ENCODE measurements at places on chromosomes 12 and 14. TPM values are rescaled to one million over a fixed set of nuclear protein-coding genes. Genes with fewer than 3 reads are reported as not detected.

The NINJ2 gene
- polyA plus RNA-seq, result 0.30 TPM

- peak; percentile 93 for DNase-seq
Measured at GRCh38 chr14:31937730-31938346, 139.3 kb upstream of the ARHGAP5 start.

DNA sequence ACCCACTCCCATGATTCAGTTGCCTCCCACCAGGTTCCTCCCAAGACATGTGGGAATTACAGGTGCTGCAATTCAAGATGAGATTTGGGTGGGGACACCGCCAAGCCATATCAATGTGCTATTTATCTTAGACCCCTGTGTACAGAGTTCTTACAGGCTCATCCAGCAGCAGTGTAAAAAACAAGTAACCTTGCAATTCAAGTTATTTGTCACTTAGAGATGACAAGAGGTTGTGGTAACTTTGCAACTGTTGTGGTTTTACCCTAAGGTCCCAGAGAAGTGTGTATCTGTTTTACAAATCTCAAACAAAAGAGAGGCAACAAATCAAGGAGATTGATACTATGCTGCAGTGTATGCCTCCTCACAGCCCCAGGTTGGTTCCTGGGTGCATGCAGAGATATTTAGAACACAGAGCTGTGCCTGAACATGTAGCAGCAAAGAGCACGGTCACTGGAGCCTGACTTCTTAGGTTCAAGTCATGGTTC, 11.5 kb upstream of the HELB start:
- peak; percentile 7 for DNase-seq

- DNase-seq, result no peak
Measured at GRCh38 chr14:64293976-64294671, at the start of gene ESR2. Gene ESR2, minus strand, starts transcription at chr14:64294371. Its CDS starts 11,386 bp downstream, at chr14:64282985.

GRCh38 chr12:24596768-24597388, 352.0 kb downstream of the BCAT1 start:
- peak; percentile 32 for DNase-seq

DNA sequence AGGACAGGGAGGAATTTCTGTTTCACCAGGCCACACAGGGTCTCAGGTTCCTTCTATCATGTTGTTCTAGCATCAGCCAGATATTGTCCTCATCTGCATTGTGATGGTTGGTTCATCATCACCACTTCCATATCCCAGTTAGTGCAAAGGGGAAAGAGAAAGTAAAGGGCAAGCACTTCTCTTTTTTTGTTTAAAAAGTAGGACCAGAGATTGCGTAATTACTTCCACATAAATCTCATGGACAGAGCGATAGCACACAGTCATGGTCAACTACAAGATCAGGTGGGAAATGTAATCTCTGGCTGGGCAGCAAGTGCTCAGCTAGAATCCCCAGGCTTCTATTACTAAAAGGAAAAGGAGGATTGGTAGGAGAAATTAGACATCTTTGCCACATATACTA, 155.1 kb downstream of the KIF21A start:
- no peak for DNase-seq

- peak; percentile 87 for DNase-seq
Measured at GRCh38 chr12:131783915-131784541, 44.2 kb upstream of the MMP17 start.

DNA sequence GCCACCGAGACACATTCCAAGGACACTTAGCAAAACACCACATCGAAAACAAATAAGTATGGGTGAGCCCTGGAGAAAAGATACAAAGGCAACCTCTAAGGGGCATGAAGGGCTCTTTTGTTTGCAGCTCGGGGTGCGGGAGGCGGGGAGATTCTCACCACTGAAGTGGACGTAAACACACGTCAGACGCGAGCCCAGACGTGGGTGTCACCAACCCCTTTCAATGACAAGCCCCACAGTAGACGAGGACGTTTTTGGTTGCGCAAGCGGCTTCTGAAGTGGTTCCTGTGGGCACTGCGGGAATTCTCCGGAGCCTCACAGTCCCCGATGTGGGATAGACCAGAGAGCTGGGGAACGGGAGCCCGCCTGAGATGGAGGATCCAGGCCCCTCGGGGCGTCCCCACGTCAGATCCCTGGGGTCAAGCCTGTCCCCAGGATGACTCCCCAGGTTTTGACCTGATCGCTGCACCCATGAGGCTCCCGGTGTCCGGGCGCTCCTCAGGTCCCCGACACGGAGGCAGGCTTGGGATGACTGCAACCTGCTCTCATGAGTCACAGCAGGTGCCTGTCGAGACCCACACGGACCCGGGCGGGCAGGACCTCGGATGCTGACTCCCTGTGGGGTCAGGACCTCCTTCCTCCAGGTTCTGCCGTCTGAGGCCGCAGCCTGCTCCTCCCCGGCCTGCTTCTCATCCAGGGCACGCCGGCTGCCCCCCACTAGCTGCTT, 20.3 kb upstream of the ADGRD1 start:
- no peak for DNase-seq

The TAS2R20 gene
- 0.08 TPM for polyA plus RNA-seq

GRCh38 chr12:62361048-62361447, 100.8 kb downstream of the USP15 start:
- no peak for DNase-seq

The ANKS1B gene
- polyA plus RNA-seq, result not detected

DNA sequence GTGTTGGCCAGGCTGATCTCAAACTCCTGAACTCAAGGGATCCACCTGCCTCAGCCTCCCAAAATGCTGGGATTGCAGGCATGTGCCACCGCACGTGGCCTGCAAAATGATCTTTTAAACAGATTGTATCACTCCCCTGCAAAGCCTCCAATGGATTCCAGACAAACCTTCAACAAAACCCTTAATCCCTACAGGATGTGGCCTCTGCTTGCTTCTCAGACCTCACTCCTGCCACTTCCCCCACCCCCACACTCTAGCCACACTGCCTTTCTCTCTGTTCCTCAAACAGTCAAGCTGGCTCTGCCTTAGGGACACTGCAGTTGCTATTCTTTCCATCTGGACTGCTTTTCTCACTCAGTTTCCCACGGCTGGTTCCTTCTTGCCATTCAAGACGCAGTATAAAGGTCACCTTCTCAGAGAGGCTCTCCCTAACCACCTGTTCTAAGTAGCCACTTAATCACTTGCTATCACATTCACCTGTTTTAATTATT, 47.3 kb upstream of the TMED10 start:
- no peak for DNase-seq

Measured in foreskin keratinocyte (primary cell).